Cardiac muscle cell (in vitro differentiated cells and primary cell): ENCODE measurements at places on chromosomes 5 and 9.

DNA sequence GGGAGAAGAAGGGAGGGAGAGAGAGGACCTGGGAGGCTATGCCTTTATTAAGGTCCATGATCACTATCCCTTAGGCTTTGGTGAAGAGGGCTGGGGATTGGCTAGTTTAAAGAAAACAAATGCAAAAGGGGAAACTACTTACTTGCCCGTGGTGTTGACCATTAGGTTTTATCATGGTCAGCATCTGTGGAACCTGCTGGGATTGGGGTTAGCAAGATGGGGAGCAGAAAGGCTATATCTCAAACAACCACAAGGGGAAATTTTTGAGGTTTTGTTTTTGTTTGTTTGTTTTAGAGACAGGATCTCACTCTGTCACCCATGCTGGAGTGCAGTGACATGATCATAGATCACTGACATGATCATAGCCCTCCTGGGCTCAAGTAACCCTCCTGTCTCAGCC lies 9.0 kb upstream of the RAD23B start:
- no peak for DNase-seq

DNA sequence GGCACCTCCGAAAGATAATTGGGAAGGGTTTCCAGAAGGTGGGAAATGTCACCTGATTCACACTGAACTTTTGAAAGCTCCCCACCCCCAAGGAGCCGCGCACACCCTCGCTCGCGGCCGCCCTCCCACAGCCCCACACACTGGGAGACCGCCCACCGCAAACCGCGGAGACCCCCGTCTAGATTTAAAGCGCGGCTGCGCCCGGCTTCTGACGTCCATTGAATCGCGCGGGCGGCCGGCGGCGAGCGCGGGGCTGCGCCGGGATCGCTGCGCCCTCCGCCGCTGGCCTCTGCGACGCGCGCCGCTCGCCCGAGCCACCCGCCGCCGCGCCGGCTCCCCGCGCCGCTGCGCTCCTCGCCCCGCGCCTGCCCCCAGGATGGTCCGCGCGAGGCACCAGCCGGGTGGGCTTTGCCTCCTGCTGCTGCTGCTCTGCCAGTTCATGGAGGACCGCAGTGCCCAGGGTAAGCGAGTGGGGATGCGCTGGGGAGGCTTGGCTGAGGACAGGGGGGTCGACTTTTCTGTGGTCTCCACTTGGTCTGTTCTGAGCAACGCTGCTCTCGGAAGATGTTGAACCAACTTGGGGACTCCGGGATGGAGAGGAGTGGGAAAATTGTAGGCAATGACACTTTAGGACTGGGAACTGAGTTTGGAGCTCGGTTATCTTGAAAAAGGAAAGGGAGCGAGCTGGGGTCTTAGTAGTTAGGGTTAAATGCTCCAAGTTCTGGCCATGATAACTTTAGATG lies at the start of gene FST:
FST (plus strand) TSS at position 214 of the 743 bp plus-strand sequence; CDS start at position 377, 163 bp downstream.
- DNase-seq: peak; percentile 81

GRCh38 chr5:140336388-140336787 lies 10.0 kb downstream of the HBEGF start:
- no peak for DNase-seq

DNA sequence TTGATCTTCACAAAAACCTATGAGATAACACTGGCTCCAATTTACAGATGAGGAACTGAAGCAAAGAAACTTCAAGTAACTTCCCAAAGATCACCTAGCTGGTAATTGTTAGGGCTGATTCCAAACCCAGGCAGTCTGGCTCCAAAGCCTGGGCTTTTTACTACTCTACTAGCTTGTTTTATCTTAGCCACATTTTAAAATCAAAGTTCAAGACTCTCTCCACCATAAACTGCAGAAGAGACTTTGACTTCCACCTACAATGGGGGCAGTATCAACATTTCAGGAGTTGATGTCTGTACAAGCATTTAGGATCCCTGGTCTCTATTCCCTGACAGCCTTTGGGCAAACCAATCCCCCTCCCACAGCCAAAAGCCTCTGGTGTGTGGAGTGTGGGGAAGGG lies 33.8 kb downstream of the LHFPL2 start:
- no peak for DNase-seq

- no peak for DNase-seq
Observed at GRCh38 chr9:97940233-97940632, 2.3 kb upstream of the HEMGN start.

GRCh38 chr5:132641841-132642240 lies 16.1 kb upstream of the IL13 start:
- no peak for DNase-seq

- no peak for DNase-seq
Observed at GRCh38 chr5:154970759-154971158, 29.9 kb downstream of the MRPL22 start.

GRCh38 chr9:109452761-109453160 lies 45.3 kb downstream of the PTPN3 start:
- DNase-seq: no peak

DNA sequence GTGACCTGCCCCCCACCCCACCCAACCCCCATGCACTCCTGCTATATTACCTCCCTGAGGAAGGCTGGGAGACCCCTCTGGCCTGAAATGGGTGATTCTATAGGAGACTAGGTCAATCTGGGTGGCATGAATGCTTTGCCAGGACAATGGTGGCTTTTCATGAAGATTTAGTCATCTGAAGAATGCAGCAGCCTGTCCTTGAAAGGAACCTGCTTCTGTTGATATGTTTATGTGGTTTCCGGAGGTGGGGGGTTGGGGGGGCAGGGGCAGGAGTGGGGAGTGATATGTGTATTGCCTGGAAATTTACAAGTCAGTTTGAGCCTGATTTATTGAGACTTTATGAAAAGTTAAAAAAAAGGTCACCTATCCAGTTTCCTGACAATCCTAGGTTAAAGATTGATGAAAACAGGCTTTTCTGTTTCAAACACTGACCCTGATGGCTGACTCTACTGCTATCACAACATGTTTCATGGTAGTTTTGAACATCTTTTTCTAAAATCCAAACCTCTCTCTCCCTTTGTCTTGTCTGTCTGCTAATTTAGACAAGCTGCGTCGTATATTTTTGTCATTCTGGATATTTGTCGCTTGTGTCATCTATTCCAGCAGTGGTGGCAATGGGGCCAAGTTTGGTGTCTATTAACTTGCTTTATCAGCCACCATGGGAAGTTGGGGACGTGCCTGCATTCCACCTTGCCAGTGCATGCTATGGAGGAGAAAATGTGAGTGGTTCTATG lies 153.7 kb upstream of the EGFLAM start:
- DNase-seq: no peak

DNA sequence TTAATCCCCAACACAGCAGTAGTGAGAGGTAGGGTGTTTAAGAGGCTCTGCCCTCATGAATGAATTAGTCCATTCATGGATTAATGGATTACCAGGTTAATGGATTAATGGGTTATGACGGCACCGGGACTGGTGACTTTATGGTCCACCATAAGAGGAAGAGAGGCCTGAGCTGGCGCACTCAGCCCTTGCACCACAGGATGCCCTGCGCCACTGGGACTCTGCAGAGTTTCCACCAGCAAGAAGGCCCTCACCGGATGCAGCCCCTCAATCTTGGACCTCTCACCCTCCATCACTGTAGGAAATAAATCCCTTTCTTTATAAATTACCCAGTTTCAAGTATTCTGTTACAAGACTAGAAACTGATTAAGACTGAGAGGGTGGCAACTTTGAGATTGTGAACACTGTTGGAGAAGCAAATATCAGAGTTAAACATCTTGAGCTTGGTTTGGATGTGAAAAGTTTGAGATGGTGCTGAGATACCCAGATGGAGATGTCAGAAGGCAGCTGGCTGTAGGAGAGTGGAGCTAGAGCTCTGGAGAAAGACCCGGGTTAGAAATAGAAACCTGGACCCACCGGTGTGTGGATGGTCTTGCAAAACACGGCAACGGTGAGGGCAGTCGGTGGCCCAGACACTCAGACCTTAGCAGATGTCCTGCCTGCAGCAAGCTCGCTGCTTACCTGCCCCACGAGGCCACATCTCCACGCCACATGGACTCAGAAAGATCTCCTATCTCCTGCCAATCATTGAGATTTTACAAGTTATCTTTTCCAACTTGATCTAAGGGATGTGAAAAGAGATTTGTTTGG lies 98.8 kb downstream of the HSD17B3 start:
- DNase-seq: no peak

- DNase-seq: no peak
Observed at GRCh38 chr5:167786871-167787578, 504.4 kb upstream of the WWC1 start.

- DNase-seq: no peak
Observed at GRCh38 chr5:144832416-144832815, 661.7 kb downstream of the KCTD16 start.

GRCh38 chr9:135267191-135267809 lies 179.8 kb downstream of the OLFM1 start:
- no peak for DNase-seq

DNA sequence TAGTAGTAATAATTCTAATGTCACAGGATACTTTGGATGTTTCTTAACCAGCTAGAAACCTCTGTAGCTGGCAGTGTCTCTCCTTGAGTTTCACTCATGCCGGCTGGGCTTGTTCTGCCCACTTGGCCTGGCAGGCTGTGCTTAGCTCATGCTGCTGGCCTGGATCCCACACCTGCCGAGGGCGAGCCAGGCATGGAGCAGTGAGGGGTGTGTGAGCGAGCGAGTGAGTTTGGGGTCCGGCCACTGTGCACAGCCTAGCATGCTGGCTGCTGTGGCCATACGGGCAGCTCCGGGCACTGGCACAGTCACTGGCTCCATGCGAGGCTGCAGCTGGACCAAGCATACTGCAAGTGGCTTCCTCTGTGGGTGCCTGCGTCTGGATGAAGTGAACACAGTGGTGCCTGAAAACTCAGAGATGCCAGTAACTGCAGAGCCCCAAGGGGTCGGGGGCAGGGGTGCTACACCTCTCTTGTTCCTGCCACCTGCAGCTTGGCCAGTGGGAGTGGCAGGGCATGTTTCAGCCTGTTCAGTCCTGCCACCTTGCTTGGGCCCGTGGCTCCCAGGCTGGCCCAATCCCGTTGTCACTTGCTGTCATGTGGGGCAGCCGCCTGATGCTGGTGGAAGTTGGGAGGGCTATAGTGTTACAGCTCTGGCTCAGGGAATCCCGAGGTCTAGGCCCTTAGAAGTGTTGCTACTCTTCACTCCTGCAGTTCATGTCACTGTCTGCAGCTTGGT lies 9.9 kb downstream of the FSD1L start:
- no peak for DNase-seq

GRCh38 chr5:178589180-178590140 lies 733 bp downstream of the COL23A1 start:
- peak; percentile 84 for DNase-seq

DNA sequence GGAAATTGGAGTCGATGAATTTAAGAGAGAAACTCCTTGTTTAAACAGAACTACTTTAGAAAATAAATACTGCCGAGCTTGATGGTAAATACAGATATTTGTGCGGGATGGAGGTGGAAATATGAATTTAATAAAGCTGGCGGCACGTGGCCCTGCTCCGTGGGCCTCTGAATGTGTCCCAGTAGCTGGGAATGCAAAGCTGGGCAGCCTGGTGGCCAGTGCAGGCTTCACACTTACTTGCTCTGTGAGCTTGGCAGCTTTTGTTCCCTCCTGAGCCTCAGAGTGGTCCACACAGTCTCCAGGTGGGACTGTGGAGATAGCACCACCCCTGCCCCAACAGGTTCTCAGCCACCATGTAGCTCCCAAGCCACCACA lies 45.9 kb downstream of the BARX1 start:
- DNase-seq: no peak

DNA sequence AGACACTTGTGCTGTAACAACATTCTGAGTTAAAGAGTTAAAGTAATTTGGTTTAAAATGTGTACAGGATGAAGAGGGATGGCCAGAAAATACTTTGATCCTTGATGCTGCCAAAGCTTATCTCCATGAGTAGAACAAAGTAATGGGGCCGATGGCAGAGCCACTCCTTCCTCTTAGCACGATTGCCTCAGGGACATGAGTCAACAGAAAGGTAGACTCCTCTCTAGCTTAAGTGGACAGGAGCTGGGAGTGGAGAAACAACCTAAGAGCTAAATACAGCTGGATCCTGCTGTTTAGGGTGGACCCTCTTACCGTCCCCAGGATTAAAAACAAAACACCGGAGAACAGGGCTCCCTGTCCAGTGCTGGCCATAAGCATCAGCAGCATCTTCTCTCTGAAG lies 267.3 kb downstream of the IRX1 start:
- DNase-seq: no peak

DNA sequence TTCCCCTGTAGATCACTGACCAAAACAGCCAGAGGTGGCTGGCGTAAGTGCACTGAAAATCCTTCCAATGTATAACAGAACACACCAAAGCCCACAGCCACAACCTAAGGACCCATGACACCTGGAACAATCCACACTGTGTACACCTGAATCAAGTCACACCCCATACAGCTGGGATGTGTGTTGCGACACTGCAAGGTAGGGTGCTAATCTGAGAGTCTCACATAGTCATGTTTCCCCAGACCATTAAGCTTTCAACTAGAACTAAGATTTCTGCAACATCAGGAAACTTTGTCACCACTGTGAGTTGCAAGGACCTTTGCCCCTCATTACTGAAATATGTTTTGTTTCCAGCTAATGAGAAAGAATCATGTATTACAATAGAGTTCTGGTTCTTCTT lies 59.4 kb downstream of the MED27 start:
- DNase-seq: no peak

GRCh38 chr9:5879419-5880181 lies 11.1 kb upstream of the MLANA start:
- DNase-seq: no peak

DNA sequence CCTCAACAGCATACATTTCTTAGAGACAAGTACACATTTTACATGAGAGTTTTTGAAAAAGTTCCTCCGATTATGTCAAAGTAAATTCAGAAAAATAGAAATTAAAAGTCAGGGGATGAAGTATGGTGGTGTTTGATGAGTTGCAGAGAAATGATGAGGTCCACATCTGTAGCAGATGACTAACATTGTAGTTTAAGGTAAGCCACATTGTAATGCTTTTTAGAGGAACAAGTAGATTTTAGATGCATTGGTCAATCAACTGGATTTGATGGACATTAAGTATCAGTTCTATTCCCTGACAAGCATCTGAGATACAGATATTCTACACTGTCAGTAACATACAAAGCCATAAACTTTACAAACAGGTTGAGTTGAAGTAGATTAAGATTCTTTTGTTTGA lies 402.4 kb upstream of the RORB start:
- DNase-seq: no peak

- DNase-seq: no peak
Observed at GRCh38 chr5:107582625-107583024, 88.1 kb downstream of the EFNA5 start.

- no peak for DNase-seq
Observed at GRCh38 chr5:1808439-1808838, 7.2 kb downstream of the NDUFS6 start.

GRCh38 chr9:104977580-104977979 lies 49.6 kb upstream of the ABCA1 start:
- DNase-seq: no peak

- DNase-seq: no peak
Observed at GRCh38 chr9:80213613-80214012, 641.8 kb downstream of the TLE4 start.
